Stimulated activated naive B cell treated with anti-CD40 and anti-IgM and Interleukin-4, amounts not matched to agents 10 μg/mL and 1 μg/mL and 100 μg/mL, for 72 hours (primary cell): ENCODE measurements at places on chromosomes 1 and 21.

- DNase-seq = no peak
These were observed 5.5 kb downstream of the THBS3 start for GRCh38 chr1:155202198-155202597.

- DNase-seq = peak; percentile 34
These were observed 343.4 kb downstream of the MATN1 start for GRCh38 chr1:30379684-30380624.

GRCh38 chr1:85359874-85360721 is 83.7 kb upstream of the BCL10 start:
- no peak for DNase-seq

DNA sequence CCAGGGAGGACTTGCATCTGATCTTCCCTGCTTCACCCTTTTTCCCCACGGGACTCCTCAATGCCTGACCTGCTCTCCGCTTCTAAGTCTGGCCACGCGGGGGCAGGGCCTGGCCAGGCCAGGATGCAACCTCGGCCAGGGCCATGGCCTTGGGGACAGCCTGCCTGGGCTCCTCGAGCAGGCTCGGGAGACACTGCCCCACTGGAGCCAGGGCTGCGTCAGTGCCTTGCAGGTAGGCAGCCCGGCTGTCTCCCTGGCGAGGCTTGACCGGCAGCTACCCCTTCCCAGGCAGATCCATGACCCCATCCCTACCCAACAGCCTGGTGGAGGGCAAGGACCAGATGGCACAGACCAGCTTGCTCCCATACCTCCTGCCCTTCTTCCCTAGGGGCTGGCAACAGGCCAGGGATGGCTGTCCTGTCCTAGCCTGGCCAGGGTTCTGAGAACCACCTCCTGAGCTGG is 2.7 kb upstream of the PRDM16 start:
- no peak for DNase-seq

- DNase-seq = no peak
These were observed 8.8 kb upstream of the TGFB2 start for GRCh38 chr1:218336328-218336727.

DNA sequence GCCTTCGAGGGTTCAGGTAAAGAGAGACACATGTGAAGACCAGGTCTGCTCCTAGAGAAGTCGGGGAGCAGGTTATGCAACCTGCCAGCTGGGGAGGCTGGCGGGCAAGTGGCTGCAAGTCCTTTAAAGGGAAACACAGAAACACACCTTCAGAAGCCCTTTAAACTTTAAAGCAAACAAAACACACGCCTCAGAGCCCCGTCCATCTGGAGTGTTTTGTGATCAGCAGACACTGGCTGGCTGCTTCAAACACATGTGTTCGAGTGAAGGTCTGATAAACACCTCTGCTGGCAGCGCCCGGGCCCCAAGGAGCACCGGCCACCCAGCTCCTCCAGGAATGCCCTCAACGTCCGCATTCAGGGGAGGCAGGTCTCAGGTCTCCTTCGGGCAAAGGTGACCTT is 15.2 kb downstream of the RIPK4 start:
- DNase-seq = no peak

DNA sequence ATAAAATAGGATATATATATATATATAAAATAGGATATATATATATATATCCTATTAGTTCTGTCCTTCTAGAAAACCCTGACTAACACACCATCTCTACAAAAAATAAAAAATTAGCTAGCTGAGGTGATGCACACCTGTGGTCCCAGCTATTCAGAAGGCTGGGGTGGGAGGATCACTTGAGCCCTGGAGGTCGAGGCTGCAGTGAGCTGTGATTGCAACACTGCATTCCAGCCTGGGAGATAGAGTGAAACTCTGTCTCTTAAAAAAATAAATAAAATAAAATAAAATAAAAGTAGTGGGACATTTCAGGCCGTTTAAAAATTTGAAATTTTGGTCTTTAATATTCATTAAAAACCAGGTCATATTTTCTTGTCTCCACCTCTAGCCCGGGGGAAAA is 4.2 kb upstream of the RRP1 start:
- DNase-seq = no peak

DNA sequence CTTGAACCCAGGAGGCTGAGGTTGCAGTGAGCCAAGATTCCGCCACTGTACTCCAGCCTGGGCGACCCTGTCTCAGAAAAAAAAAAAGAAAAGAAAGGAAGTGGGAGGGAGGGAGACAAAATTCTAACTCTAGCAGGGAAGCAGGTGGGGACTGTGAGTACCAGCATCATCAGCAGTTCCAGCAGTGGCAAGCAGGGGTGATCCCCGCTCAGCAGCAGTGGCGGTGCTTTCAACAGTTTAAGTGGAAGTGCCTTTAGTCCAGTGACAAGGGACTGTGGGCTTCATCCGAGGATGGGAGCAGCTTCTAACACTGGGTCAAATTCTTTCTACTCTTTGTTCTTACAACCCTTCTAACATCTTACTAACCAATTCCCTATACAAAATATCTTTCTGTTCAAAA is 858.1 kb upstream of the ADAMTS5 start:
- DNase-seq = no peak

DNA sequence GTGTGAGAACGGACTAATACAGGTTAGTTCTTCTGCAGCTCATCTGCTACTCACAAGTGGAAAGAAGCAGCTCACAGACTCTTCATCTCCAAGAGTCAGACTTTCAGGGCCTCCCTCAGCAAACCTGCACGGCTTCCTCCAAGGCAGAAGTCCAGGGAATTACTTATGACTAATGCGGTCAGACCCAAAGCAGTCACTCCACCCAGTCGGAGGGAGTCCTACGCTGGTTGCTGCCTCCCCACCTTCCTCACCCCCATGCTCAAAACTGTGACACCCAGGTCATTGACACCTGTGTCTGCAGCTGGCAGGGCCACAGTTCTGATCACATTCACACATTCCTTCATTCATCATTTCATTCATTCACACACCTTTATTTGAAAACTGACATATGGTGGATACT is 38.4 kb upstream of the PRDM2 start:
- no peak for DNase-seq

- DNase-seq = no peak
These were observed 3.9 kb downstream of the PGD start for GRCh38 chr1:10402729-10403274.

- no peak for DNase-seq
These were observed 93.2 kb upstream of the AJAP1 start for GRCh38 chr1:4561205-4561604.

- peak; percentile 43 for DNase-seq
These were observed 25.4 kb upstream of the ALDH4A1 start for GRCh38 chr1:18927654-18928272.

GRCh38 chr1:199733125-199733524 is 294.4 kb upstream of the NR5A2 start:
- no peak for DNase-seq

DNA sequence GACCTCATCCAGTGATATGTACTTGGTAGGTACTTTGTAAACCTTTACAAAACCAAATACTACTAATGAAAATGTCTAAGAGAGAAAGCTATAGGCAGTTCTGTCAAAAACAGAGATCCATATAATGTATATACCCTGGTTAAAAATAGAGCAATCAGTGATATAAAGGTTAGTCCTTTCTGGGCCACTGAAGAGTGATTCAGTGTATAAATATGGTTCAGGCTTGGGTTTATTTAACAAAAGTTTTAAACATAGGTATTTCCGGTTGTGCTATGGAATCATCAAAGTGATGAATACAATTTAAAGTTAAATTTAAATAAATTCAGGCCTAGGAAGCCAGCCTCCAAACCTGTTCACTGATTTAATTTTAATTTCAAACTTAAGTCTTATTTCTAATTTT is 108.4 kb upstream of the DMRTA2 start:
- no peak for DNase-seq

DNA sequence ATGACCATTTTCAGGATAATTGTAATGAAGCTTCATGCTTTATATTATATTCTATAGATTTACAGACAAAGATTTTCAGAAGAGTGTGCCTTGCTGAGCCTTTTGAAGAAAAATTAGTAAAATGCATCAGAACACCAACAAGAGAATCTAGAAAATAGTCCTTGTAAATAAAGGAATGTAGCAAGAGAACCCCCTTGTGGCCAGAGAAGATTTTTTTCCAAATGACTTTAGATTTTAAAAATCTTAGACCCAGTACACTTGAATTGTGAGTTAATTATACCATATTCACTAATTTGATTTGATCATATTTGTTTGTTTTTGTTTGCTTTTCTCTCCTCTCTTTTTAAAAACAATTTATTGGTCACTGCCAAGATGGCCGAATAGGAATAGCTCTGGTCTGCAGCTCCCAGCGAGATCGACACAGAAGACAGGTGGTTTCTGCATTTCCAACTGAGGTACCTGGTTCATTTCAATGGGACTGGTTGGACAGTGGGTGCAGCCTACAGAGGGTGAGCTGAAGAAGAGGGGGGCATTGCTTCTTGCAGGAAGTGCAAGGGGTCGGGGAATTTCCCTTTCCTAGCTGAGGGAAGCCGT is 12.8 kb upstream of the IFI44L start:
- no peak for DNase-seq

- DNase-seq = no peak
These were observed 579 bp upstream of the SLC19A1 start for GRCh38 chr21:45542667-45543370.

DNA sequence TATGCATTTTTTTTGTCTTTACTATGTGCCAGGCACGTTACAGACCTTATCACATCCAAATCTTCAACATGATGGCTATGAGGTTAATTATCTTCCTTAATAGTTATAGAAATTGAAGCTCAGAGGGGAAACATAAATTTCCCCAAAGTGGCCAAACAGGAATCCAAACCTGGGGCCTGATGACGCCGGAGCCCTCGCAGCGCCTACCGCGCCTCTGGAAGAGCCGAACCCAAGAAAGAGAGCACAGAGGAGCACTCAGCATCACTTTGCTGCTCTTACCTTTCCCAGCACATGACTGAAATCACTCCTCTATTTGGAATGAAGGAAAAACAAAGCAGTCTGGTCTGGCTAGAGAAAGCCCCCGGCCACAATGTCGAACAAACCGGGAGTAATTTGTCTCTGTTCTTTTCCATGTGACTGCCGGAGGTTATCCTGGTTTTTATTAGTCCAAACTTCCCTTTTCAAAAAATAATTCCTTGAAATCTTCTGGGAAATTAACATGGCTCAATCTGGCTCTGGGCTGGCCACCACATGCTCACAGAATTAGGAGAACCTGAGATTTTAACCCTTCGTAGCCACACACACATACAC is 195.5 kb downstream of the ADSS2 start:
- DNase-seq = no peak

DNA sequence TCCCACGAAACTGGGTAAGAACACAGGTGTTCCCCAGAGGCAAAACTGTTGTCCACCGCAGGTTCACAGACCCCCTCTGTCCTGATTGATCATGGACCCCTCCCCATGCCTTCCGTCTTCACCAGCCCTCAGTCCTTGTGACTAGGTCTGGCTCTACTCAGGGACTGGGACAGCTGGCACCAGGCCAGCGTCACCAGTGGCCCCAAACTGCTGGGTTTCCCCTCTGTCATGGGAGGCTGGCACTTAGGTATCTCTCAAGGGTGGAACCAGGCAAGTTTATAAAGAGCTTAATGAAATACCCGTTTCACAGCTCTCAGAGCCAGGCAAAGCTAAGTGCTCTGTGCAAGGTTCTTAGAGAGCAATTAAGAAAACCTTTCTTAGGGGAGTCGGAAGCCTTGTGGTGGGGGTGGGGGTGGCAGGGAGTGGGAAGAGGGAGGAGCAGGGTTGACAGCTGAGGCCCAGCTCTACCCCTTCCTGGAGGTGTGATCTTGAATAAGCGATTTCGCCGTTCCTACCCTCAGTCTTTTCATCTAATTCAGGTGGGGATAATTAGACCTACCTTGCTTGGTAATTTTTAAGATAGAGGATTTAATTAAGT is 35.0 kb upstream of the IFNLR1 start:
- DNase-seq = no peak

- no peak for DNase-seq
These were observed at the start of gene CTSE for GRCh38 chr1:206023695-206024094. CTSE (minus strand) TSS chr1:206023895; CDS start chr1:206023791, 104 bp downstream.

- no peak for DNase-seq
These were observed 532.5 kb upstream of the ADGRL4 start for GRCh38 chr1:79539001-79539400.

DNA sequence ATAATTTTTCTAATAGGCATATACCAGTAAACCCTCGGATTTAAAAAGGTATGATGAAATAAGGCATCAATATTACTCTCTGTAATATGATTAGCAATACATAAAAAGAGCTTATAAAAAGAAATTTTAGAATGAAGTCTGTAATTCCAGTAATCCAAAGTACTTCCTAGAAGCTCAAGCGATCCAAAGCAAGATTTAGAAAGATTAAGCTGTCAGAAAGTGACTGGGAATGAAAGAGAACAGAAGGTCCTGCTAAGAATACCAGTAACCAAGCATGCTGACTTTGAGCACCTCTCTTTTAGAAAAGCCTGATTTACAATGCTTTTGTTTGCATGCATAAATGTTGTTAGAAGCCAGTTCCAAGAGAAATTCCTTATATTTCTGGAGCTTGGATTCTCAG is 125.1 kb downstream of the GIPC2 start:
- no peak for DNase-seq

DNA sequence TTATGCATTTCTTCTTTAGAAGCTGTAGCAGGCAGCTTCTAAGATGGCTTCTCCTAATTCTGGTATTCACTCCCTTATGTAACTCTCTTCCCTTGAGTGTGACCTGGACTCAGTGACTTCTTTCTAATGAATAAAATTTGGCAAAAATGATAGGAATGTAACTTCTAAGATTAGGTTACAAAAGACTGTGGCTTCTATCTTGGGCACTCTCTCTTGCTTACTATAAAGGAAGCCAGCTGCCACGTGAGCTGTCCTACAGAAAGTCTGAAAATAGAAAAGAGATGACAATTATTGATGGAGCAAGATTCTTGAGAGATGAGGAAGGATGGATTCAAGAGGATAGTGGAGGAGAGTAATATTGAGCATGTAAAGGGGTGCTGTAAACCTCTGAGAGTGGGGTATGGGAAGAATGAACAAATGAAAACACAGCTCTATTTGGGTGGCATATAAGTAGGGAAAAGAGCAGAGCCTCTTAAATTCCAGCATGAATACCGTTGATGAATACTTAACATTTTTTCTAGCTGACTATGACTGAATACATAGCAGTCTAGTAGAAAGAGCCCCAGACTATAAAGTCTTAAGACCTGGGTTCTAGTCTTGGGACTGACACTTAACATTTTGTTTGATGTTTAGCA is 5.5 kb downstream of the TSEN15 start:
- DNase-seq = no peak

- DNase-seq = no peak
These were observed 25.6 kb downstream of the PPFIA4 start for GRCh38 chr1:203051841-203052324.

DNA sequence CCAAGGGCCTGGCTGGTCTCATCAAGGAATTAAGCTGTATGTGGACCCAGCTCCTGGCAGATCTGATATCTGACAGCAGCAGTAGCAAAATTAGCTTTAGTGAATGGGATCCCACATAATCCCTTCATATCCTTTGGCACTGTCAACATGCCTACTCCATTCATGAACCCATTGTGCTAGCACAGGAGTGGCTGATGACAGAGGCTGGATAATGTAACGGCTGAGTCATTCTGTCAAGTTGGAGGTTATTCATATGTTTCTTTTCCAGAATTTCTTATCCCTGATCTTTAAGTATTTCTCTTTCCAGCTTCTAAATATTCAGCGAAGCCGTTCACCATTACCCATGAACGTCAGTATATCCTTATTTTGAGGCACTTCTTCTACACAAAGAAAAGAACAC is 84.3 kb downstream of the EXTL2 start:
- DNase-seq = no peak

GRCh38 chr1:60055336-60055735 is 18.2 kb downstream of the C1orf87 start:
- no peak for DNase-seq

- no peak for DNase-seq
These were observed 78.9 kb downstream of the CLEC20A start for GRCh38 chr1:178417858-178418257.

GRCh38 chr1:99782920-99783319 is 16.5 kb upstream of the FRRS1 start:
- no peak for DNase-seq
